ENCODE measurements at places on chromosomes 11 and 22. TPM values are rescaled to one million over a fixed set of nuclear protein-coding genes. Genes with fewer than 3 reads are reported as not detected.

The ACR gene
- not detected for total RNA-seq

The GGTLC3 gene
- total RNA-seq: not detected

The ANGPTL5 gene
- total RNA-seq: not detected

The SLC29A2 gene
- 8.1 TPM for total RNA-seq

The PAMR1 gene
- total RNA-seq: not detected

The BDNF gene
- not detected for total RNA-seq

The MRGPRF gene
- not detected for total RNA-seq

The SYT13 gene
- total RNA-seq: not detected

The CCDC87 gene
- total RNA-seq: 0.16 TPM

The OR6T1 gene
- not detected for total RNA-seq

The FADS1 gene
- 18.1 TPM for total RNA-seq

The ANKK1 gene
- 0.23 TPM for total RNA-seq

The OR5P2 gene
- total RNA-seq: not detected

The PANX3 gene
- not detected for total RNA-seq

The OR10G4 gene
- not detected for total RNA-seq

The ELFN2 gene
- 0.06 TPM for total RNA-seq

The SMIM38 gene
- 0.19 TPM for total RNA-seq

The OMP gene
- total RNA-seq: not detected

The TTC12 gene
- total RNA-seq: 14.5 TPM

The OTOG gene
- not detected for total RNA-seq

The OR52N4 gene
- total RNA-seq: 0.35 TPM

The KREMEN1 gene
- 0.29 TPM for total RNA-seq

The BBOX1 gene
- not detected for total RNA-seq

The RBMXL2 gene
- not detected for total RNA-seq

The HOATZ gene
- total RNA-seq: not detected

The GNAZ gene
- total RNA-seq: 0.54 TPM

The RIC3 gene
- 11.7 TPM for total RNA-seq

The SPTBN2 gene
- 1.7 TPM for total RNA-seq

The MAPK8IP2 gene
- 0.21 TPM for total RNA-seq

The TREH gene
- total RNA-seq: not detected

The PGA4 gene
- not detected for total RNA-seq

The MOGAT2 gene
- not detected for total RNA-seq

The SPON1 gene
- total RNA-seq: 0.95 TPM

The MAP6 gene
- total RNA-seq: not detected

The ARHGEF17 gene
- 0.08 TPM for total RNA-seq

The NUDT22 gene
- 58.4 TPM for total RNA-seq

The OR52E8 gene
- total RNA-seq: not detected

The CNGA4 gene
- total RNA-seq: 0.10 TPM

The DGAT2 gene
- 1.6 TPM for total RNA-seq

All from activated naive CD8-positive, alpha-beta T cell treated with anti-CD3 and anti-CD28 coated beads for 36 hours (primary cell).